ENCODE measurements at places on chromosomes 4 and X.

- peak; percentile 12 for DNase-seq
Measured at GRCh38 chrX:50211510-50211909, 6.9 kb downstream of the CCNB3 start.

DNA sequence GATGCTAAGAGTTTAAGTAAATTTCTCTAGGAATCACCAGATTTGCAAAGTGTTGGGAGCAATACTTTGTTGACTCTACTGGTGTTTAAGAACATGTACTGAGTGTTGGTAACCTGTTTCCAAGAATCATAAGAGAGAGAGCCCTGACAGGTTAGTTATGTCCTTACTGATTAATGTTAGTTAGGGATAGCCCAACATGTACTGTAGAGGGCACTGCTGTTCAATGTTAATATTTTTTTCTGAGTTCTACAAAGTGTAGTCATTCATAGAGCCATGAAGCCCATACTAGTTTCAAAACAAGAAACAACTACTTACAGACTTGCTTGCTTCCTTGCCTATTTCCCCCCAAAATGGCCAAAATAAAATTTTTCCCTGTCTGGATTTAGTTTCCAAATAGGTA lies 11.9 kb downstream of the TMPRSS11D start:
- DNase-seq = peak; percentile 56

GRCh38 chr4:150368667-150369066 lies 213.3 kb upstream of the MAB21L2 start:
- DNase-seq = no peak

DNA sequence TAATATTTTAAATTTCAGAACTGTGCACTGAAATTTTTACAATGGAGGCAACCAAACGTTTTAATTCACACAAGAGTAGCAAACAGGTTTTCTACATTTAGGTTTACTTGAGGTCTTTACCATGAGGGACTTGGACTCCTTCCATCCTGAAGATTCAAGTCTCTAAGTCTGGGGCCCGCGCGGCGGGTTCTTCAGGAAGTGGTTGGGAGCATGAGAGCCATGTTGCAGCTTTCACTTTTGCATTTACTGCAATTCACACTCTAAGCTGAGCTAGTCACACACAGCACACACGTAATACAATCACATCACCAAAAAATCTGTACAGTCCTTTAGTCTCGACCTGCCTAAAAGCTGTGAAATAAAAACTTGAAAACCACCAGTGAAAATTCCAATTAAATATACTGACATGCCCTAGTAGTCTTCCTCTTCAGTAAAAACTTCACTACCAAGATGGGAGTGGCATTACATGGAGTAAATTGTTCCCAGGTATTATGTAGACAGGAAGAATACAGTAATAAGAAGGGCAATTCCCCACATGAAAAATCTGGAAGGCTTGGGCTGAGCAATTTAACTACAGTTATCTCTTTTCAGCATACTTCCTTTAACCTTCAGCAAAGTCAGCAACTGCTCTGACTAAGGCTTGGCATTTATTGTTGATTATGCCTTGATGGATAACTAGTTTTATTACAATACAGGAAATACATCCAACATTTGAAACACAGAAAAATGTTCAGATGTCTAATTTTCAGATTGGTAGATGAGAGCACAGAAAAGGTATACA lies 571.1 kb upstream of the DIPK2B start:
- DNase-seq = peak; percentile 87

- DNase-seq = no peak
Measured at GRCh38 chr4:22215084-22215483, 266.5 kb upstream of the KCNIP4 start.

GRCh38 chr4:176436293-176436973 lies 116.7 kb downstream of the SPCS3 start:
- peak; percentile 93 for DNase-seq

- peak; percentile 22 for DNase-seq
Measured at GRCh38 chrX:38732866-38733265, 68.4 kb upstream of the MID1IP1 start.

- no peak for DNase-seq
Measured at GRCh38 chr4:109708990-109709389, 5.7 kb upstream of the CASP6 start.

- DNase-seq = peak; percentile 73
Measured at GRCh38 chr4:140098455-140099160, 55.4 kb downstream of the MAML3 start.

DNA sequence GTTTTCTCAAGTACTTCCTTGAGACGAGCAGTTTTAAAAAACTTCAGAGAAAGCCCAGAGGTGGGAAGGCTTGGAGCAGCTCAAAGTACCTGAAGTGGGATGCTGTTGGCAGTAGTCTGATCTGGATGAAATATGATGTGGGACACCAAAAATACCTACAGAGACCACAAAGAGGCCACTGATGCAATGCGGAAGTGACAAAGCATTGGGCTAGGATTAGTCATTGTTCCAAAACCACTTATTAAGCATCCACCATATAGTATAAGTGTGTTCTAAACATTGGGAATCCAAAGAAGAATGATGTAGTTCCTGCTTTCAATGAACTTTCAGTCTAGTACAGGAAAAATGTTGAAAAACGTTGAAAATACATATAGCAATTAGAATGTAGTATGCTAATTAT lies 386.1 kb upstream of the CNKSR2 start:
- peak; percentile 19 for DNase-seq

DNA sequence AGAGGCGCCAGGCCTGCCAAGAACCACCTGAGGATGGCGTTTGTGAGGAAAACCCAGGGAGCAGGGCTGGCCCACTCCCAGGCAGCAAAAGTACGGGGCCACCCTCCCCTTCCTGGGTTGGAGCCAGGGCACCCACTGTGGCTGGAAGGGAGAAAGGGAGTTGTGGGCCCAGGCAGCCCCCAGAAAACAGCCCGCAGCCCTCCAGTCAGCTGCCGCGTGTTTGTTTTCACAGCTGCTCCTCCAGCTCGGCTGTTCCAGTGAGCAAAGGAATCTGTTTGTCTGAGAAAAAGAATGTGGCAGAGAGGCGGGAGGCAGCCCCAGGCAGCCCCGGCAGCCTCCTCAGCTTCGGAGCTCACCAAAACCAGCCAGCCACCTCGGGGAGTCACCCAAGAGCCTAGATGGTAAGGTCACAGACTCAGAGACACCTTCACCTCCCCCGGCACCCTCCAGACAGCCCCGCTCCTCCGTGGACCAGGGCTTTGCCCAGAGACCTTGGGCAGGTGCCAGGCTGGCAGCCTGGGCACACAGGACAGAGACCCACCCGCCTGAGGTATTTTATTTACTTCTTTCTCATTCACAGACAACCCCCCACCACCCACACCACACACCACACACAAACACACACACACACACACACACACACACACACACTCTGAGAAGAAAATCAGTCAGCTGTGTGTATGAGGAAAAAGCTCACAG lies 338.1 kb downstream of the BCOR start:
- DNase-seq = peak; percentile 69

DNA sequence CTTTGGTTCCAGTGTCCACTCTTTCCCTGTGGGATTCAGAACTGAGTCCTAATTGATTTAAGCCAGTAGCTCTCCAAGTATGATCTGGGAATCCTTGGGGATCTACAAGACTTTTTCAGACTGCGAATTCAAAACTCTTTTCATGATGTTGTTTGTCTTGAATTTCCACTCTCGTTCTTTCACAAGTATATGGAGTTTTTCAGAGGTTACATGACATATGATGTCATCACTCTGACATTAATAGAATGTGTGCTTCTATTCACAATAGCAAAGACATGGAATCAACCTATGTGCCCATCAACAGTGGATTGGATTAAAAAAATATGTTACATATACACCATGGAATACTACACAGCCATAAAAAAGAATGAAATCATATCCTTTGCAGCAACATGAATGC lies 23.2 kb upstream of the TSR2 start:
- no peak for DNase-seq

GRCh38 chr4:8857766-8858700 lies 13.6 kb downstream of the HMX1 start:
- no peak for DNase-seq

GRCh38 chr4:120682981-120683380 lies 239.5 kb downstream of the PRDM5 start:
- DNase-seq = peak; percentile 45

DNA sequence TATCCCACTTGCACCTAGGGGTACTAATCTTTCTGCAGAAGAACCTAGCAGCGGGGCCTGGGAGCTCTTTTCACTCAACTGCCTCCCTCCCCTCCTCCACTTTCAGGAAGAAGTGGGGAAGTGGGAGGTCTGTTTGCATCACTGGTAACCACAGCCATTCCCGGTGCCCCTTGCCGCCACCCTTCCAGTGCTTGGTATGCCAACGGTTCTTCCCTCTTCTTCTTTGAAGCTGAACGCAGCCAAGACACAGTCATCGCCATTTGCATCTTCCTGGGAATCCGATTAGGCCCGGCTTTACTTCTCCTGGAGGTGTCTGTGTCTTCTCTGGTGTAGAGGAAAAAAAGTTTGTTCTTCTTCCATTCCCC lies 47.2 kb upstream of the RBPJ start:
- no peak for DNase-seq

DNA sequence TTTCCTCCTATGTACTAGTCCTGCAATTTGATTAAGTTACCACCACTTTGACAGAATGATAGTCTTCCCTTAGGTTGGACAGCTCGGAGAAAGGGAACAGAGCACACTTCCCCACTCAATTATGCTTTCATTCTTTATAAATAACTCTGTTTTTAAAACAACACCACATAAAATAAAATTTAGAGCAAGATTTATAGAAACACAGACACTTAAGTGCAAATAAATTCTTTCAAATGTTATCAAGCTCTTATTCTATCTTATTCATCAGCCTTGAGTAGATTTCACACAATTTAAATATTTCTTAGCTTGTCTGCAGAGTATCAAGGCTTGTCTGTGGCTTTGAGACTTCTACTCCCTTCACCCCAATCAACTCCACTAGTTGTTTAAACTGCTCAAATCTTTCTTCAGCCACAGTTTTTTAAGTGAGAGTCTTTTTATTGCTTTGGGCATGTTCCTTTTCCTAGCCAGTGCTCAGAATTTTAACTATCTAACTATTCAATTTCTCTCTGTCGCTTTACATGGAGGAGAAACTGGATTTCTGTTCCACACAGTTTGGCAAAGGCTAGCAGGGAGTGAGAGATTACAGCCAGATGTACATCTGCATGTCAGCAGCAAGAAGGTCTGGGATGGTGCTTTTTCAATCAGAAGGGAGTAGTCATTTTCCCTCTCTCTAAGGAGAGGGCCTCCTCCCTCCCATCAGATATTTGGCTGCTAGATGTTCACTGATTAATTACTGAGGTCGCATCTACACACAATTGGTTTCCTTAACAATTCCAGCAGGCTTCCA lies 53.1 kb upstream of the PLAC1 start:
- DNase-seq = no peak

GRCh38 chr4:99885063-99885664 lies 9.1 kb downstream of the LAMTOR3 start:
- peak; percentile 43 for DNase-seq

GRCh38 chrX:41178201-41178600 lies 93.0 kb downstream of the USP9X start:
- no peak for DNase-seq

DNA sequence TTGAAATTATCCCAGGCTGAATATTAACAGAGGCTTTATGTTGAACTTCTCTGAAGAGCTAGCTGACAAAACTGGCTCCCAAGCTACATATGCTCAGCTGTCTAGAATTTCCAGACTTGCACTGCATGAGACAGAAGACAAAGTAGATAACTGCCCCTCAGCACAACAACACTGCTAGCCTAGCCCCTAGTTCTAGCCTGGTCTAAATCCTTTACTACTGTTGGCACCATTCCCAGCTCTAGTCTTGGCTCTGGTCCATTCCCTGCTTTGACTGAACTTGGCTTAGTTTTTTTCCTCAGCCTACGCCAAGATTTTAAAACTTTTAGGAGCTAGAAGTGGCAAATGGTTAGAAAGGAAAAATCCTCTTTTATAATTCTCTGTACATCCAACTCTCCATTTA lies 7.6 kb upstream of the OPHN1 start:
- peak; percentile 81 for DNase-seq

Data from M059J (cell line).